ENCODE measurements at places on chromosomes 11 and 22.

GRCh38 chr11:76768088-76768908, 14.9 kb upstream of the TSKU start:
- no peak for DNase-seq

- no peak for DNase-seq
These were observed 2.2 kb downstream of the MRGPRD start for GRCh38 chr11:68978626-68978930.

- no peak for DNase-seq
These were observed 63.0 kb downstream of the RELT start for GRCh38 chr11:73439002-73439843.

- no peak for DNase-seq
These were observed 313.4 kb upstream of the SORL1-AS1 start for GRCh38 chr11:121766166-121766565.

GRCh38 chr11:111731821-111732220, 34.4 kb downstream of the PPP2R1B start:
- no peak for DNase-seq

GRCh38 chr11:125345421-125346178, 150.5 kb downstream of the FEZ1 start:
- peak; percentile 53 for DNase-seq

DNA sequence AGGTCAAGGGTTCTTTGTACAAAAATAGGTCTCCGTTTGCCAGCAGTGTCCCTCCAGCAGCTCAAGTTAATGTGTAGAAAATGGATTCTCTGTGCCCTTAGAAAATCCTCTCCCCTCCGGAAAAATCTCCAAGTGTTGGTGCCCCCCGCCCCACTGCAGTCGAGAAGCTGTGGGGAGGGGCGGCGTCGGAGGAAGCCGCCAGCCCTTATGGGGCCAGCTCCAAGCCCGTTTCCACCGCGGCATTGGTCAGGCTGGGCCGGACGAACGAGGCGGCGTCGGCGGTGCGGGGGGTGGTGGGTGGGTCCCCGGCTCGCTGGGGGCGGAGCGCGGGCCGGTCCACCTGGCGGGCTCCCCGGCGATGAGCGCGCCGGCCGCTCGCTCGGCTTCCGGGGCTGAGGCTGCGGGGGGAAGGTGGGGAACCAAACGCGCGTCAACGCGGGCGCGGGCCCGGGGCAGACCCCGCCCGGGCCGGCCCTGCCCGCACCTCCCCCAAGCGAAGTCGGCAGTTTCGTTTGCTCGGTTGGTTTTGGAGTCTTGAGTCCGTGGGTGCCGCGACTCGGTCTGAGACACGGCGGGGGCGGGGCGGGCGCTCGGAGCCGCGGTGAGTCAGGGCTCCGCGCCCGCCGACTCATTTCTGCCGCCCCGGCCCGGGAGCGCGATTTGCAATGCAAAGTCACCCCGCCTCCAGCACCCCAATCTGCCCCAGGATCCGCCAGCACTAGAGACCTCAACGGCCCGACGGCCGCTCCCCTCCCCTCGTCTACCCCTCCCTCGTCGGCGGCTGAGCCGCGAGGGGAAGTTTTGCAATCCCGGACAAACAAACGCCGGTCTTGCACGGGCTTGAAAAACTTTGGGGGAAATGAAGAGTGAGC, 1.4 kb downstream of the ASCL2 start:
- DNase-seq = no peak

DNA sequence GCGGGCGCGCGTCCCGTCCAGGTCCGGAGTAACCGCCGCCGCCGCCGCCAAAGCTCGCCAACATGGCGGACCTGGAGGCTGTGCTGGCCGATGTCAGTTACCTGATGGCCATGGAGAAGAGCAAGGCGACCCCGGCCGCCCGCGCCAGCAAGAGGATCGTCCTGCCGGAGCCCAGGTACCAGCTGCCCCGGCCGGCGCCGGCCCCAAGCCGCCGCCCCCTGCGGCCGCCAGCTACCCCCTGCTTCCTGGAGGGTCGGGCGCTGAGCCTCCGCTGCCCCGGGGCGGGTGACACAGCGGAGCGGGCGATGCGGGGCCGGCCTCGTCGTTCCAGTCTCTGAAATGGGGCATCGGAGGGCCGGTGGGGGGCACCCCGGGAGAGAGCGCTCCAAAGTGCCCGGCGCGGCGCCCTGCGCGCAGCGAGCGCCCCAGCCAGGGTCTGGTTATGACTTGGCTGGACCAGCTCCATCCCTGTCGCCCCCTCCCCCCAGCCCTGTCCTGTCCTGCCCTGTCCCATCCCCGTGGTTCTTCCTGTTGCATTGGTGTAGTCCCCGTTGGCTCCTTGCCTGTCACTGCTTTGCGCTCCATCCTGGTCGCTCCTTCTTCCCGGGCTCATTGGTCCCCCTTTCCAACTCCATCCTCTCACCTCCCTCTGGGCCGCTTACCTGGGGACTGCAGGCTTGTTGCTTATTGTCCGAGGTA, 653 bp downstream of the GRK3 start:
- no peak for DNase-seq

DNA sequence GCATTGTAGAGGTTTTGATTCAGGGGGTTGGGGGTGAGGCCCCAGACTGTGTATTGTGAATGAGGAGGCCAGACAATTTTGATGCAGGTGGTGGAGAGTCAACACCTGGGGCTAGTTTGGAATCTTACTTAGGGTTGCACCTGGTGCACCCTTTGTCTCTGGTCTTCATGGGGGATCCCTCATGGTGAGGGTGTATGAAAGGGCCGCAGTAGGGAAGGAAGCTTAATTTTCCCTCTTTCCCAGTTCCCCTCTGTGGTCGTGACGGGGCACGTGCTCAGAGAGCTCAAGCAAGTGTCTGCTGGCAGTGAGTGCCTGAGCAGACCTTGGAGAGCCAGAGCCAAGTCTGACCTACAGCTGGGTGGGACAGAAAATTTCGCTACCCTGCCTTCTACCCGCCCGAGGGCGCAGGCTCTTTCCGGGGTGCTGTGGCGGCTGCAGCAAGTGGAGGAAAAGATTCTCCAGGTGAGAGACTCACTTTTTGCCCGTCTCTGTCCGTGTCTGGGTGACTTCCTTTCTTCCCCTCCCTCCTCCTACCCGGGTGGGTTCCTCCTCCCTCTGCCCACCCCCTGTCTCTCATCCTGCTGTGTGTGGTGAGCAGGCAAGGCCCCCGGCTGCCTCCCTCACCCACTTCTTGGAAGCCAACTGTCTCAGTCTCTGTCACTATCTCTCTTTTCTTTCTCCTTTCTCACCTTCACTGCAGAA, 131.7 kb downstream of the MICAL2 start:
- no peak for DNase-seq

DNA sequence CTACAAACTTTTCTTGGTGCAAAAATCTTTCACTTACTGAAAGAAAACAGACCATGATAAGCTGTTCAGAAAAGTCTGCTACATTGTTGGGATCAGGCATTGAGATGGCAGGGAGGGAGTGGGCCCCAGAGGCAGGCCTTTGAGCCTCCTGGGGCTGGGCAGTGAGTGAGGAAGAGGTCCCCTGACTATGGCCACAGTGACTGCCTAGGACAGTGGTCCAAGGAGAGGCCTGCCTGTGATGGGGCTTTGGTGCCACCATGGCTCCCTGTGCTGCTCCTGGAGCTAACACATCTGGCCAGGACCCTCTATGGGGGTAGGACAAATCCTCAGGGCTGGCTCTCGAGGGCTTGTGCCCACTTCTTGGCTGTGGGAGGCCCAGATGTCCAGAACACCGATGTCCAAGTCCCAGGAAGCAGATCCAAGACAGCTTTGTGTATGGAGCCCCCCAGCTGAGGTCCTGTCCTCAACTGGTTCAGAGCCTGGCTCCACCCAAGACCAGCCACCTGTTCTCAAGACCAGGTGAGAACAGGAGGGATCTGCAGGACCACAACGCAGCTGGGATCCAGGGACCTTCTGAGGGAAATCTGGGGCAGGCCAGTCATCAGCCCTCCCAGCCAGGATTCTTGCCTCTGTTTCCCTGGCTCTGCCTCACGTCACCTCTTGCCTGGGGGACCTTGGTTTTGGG, 36.9 kb downstream of the PPM1F start:
- no peak for DNase-seq

DNA sequence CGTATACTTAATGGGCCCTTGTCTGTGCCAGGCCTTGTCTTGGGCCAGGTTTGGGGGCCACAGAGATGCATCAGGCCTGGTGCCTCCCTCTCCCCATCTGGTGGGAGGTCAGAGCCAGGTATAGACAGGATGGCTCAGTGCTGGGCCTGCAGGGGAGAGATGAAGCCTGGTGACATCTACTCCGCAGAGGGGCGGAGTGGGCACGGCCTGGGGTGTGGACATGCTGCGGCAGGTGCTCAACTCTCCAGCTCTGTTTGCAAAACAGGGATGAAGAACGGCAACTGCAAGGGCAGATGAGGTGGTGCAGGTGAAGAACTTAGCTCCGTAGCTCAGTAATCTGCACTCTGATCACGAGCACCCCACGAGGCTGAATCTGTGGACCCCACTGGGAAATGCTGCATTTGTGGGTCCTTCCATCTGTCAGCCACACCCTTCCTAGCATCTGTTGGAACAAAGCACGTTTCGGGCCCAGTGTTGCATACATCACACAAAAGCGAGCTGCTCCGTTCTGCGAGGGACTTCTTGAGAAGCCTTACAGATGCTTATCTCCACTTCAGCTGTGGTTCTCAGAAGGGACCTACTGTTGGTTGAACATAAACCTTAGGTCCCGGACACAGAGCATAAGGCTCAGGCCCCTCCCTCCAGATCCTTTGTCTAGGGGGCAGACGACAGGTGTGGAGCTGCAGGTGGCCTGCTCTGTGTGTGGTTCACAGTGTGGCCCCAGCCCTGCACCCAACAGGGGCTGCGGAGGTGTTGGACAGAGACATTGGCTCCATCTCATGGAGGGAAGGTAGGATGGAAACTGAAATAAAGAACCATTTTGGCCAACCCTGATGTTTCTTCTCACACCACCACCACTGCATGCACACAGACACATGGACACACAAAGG, 78.3 kb downstream of the LRRC32 start:
- no peak for DNase-seq

DNA sequence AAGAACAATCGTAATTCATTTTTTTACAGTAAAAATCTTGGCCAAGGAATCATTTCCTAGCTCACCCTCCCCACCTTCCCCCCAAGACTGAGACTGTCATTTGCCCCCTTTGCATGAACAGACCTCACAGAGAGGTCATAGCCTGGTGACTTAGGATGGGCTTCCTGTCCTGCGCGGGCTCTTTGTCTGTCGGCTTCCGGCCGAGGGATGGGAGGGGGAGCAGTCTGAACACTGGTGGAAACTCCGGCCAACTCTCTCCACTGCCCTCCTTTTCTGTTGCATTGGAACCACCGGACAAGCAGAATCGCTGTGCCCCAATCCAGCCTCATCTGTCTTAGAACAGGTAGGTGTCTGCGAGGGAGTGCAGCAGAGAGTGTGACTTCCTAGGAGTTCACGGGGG, 41.7 kb downstream of the TEAD1 start:
- DNase-seq = no peak

GRCh38 chr22:24175160-24175808, 6.0 kb upstream of the SUSD2 start:
- DNase-seq = peak; percentile 59

GRCh38 chr11:110587972-110588371, 124.3 kb downstream of the ARHGAP20 start:
- DNase-seq = no peak

DNA sequence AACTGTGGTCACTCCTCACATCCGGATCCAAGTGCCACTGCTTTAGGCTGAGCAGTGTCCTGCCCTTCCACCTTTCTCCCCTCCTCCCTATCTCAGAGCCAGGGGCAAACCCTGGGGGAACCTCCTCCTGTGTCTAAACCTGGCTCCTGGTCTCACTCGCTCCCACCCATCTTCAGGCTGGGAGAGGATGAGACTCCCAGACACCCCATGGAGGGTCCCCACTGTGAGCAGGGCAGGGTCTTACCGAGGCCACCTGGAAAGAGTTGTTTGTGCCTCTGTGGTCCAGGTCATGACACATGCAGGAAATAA, 93.6 kb downstream of the PDE2A start:
- DNase-seq = no peak

- no peak for DNase-seq
These were observed 2.0 kb upstream of the SCN4B start for GRCh38 chr11:118154641-118155040.

DNA sequence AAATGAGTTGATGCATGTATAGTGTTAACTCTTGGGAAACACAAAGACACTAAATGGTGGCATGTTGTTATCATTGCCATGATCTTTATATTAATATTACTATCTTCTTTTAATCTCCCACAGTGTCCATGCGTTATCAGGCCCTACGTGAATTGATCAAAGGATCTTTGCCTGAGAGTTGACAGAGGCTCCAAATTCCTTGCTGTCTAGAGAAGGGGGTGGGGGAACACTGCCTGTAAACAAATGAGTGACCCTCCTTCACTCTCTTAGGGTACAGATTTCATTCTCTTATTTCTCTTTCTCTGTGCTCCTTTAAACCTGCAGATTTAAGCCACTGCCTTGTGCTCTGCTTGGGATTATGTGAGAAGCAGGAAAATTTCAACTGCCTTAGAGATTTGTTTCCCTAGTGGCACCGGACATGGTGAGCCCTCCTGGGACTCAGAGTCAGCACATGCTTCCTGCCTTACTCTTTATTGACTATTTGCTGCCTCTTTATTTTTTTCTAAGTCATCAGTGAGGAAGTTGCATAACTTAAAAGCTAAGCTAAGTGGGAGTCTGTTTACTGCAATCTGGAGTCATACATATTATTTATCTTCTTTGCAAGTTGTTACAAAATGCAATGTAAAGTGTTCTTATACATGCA, 122.9 kb downstream of the MAML2 start:
- DNase-seq = no peak

- no peak for DNase-seq
These were observed 98.0 kb upstream of the THY1 start for GRCh38 chr11:119520966-119521365.

DNA sequence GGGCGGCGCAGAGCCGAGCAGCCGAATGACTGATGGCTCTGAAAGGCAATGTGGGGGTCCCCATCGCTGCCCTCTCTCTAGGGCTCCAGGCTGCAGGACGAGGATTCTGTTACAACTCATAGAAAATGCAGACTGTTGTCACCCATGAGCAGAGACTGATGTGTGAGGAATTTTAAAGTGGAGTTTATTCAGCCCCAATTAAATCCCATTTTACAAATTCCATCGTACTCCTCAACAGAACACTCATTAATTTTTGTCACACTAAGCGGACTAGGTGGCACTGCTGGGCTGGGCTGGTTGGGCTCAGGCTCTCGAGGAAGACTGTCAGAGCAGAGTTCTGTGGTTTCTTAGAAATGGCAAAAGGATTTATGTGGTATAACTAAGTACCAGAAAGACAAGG, 102.6 kb upstream of the SPON1 start:
- peak; percentile 17 for DNase-seq

- no peak for DNase-seq
These were observed 1457.0 kb downstream of the BRD1 start for GRCh38 chr22:48370508-48371325.

Data from globus pallidus (tissue), 1 donor.